GM06990 (cell line): ENCODE measurements at places on chromosomes 1 and 21.

GRCh38 chr1:29709704-29710280, 473.5 kb downstream of the PTPRU start:
- DNase-seq, result no peak

GRCh38 chr1:58699011-58699762, 675 bp downstream of the MYSM1 start:
- DNase-seq, result no peak

- no peak for DNase-seq
Observed at GRCh38 chr1:79531790-79532189, 525.3 kb upstream of the ADGRL4 start.

- no peak for DNase-seq
Observed at GRCh38 chr1:46948629-46949416, 7.5 kb upstream of the CYP4A11 start.

DNA sequence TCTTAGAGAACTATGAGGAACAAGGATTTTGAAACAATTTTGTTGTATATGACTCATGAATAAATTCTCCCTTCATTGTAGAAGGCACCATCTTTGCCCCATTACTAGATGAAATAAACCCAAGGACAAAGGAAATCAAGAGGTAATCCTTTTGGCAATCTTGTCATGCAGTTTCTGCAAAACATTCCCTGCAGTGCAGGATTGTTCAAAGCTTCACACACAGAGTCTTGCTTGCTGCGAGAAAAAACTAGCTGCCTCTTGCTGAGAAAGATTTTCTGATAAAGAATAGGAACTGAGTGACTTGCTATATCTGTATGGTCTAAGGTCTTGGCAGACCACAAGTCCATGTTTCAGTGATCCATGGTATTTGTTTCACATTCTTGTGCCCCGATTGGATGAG, 657.4 kb upstream of the ADGRL4 start:
- DNase-seq, result no peak

GRCh38 chr1:210437111-210437510, 108.4 kb downstream of the HHAT start:
- DNase-seq, result no peak
